Naive B cell (primary cell): ENCODE measurements at places on chromosomes 12 and 14.

GRCh38 chr12:117404940-117405339 lies 43.5 kb upstream of the NOS1 start:
- no peak overlapping the region for H3K27ac ChIP-seq
- no peak for DNase-seq
- peaks cover 14% of the 10 kb centered on the region for H3K27me3 ChIP-seq
- no peaks in the 10 kb centered on the region for H3K36me3 ChIP-seq

- H3K36me3 ChIP-seq: no peaks in the 10 kb centered on the region
- no peak for DNase-seq
- H3K27me3 ChIP-seq: no peaks in the 10 kb centered on the region
- H3K27ac ChIP-seq: no peak overlapping the region
Measured at GRCh38 chr12:11622876-11623281, 26.6 kb upstream of the ETV6 start.

GRCh38 chr12:2170376-2170775 lies 117.6 kb downstream of the CACNA1C start:
- no peak for DNase-seq
- H3K27ac ChIP-seq: no peak overlapping the region
- no peaks in the 10 kb centered on the region for H3K4me1 ChIP-seq
- peaks cover 20% of the 10 kb centered on the region for H3K36me3 ChIP-seq
- H3K4me3 ChIP-seq: no peak overlapping the region

GRCh38 chr12:131675126-131676080 lies 35.5 kb upstream of the SFSWAP start:
- no peaks in the 10 kb centered on the region for H3K4me1 ChIP-seq
- no peaks in the 10 kb centered on the region for H3K36me3 ChIP-seq
- H3K27me3 ChIP-seq: peaks cover 19% of the 10 kb centered on the region

DNA sequence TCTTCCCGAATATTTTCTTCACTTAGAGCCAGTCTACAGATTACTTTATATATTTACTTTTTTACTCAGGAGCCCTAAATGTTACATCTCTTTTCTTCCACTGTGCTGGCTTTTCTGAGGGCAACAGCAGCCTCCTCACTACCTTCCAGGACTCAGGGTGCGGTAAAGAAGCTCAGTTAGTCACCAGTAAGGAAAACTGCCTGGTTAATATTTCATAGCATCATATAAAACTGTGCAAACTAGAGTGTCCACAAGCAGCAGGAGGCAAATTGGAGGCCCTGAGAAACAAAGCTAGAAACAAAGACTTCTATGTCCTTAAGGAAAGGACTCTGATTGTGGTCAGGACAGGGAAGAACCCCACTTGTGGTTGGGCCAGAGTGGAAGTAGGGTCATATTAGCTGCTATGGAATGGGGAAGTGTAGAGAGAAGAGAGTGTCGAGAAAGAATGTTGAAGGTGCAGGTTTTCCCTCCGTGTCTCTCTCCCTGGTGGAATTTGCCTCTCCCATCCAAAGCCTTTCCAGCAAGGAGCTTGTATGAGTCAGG lies 220.1 kb downstream of the SLC15A4 start:
- H3K4me1 ChIP-seq: no peaks in the 10 kb centered on the region
- DNase-seq: no peak
- H3K36me3 ChIP-seq: no peaks in the 10 kb centered on the region
- no peak overlapping the region for H3K4me3 ChIP-seq
- H3K27me3 ChIP-seq: no peaks in the 10 kb centered on the region
- no peak overlapping the region for H3K27ac ChIP-seq

DNA sequence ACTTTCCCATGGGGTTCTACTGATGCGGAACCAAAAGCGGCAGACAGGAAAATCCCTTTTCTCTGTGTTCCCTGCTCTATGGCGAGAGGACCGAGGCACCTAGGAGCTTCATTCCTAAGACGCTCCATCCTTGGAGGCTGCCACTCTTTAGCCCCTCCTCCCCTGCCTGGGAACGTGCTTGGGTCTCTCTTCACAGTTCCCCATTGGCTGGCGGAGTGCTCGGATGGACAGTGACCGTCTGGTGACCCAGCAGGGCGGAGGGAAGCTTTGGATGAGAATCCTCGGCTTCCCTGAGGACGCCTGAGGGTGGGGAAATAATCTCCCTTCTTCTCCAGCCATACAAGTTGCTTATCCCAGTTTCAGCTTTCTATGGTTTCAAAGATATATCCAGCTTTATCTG lies 37.3 kb downstream of the KCNA5 start:
- DNase-seq: no peak
- no peaks in the 10 kb centered on the region for H3K36me3 ChIP-seq
- H3K27ac ChIP-seq: no peak overlapping the region
- H3K4me1 ChIP-seq: no peaks in the 10 kb centered on the region

DNA sequence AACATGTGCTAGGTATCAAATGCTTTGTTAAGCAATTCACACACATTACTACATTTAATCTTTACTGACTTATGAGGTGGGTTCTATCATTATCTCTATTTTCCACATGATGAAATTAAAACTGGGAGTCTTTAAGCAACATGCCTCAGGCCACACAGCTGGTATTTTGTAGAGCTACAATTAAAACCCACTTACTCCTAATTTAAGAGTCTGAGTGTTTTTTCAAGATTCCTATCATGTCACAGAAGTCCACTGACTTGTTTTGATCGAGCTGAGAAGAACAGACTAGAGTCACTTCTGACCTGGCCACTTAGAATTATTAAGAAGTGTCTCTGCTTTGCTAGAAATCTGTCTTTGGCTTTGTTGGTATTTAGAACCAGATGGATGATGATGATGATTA lies 670.7 kb downstream of the NRXN3 start:
- H3K27ac ChIP-seq: no peak overlapping the region
- H3K4me1 ChIP-seq: no peaks in the 10 kb centered on the region
- H3K27me3 ChIP-seq: no peaks in the 10 kb centered on the region
- H3K4me3 ChIP-seq: no peak overlapping the region

GRCh38 chr14:56413721-56414120 lies 165.9 kb upstream of the TMEM260 start:
- no peak for DNase-seq
- peaks cover 15% of the 10 kb centered on the region for H3K4me1 ChIP-seq

DNA sequence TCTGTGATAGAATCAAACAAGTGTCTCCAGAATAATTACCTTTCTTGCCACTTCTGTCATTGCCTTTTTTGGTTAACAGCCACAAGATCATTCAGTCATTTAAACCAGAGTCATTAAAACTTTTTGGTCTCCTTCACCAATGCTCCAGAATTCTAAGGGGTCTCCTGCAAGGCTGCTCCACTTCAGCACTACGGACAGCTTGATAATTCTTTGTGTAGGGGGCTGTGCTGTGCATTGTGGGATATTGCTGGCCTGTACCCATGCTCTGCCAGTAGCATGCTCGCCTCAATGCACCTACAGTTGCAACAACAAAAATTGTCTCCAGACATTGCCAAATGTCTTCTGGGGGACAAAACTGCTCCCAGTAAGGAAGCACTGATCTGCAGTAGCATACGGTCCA lies 7.3 kb downstream of the ADAMTS20 start:
- no peak overlapping the region for H3K4me3 ChIP-seq
- no peak for DNase-seq
- H3K36me3 ChIP-seq: no peaks in the 10 kb centered on the region
- peaks cover 15% of the 10 kb centered on the region for H3K27me3 ChIP-seq
- no peak overlapping the region for H3K27ac ChIP-seq
- no peaks in the 10 kb centered on the region for H3K4me1 ChIP-seq

- no peaks in the 10 kb centered on the region for H3K4me1 ChIP-seq
- H3K27me3 ChIP-seq: no peaks in the 10 kb centered on the region
- H3K36me3 ChIP-seq: no peaks in the 10 kb centered on the region
- H3K27ac ChIP-seq: no peak overlapping the region
- no peak overlapping the region for H3K4me3 ChIP-seq
- no peak for DNase-seq
Measured at GRCh38 chr12:74285773-74286172, 251.9 kb upstream of the ATXN7L3B start.

DNA sequence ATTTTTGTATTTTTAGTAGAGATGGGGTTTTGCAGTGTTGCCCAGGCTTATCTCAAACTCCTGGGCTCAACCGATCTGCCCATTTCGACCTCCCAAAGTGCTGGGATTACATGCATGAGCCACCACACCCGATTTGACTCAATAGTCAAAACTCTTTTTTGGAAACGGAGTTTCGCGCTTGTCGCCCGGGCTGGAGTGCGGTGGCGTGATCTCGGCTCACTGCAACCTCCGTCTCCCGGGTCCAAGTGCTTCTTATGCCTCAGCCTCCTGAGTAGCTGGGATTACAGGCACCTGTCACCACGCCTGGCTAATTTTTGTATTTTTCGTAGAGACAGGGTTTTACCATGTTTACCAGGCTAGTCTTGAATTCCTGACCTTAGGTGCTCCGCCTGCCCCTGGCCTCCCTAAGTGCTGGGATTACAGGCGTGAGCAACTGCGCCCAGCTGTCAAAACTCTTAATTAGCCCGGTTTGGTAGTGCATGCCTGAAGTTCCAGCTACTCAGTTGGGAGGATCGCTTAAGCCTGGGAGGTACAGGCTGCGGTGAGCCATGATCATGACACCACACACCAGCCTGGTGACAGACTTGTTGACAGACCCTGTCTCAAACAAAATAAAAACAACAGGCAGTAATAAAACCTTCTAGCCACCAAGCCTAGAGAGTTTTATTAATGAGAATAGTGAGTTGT lies 12.4 kb downstream of the MED21 start:
- DNase-seq: no peak
- H3K36me3 ChIP-seq: peaks cover 32% of the 10 kb centered on the region
- no peaks in the 10 kb centered on the region for H3K4me1 ChIP-seq
- H3K4me3 ChIP-seq: no peak overlapping the region
- no peak overlapping the region for H3K27ac ChIP-seq

- H3K27me3 ChIP-seq: peaks cover 6% of the 10 kb centered on the region
- peak; percentile 38 for DNase-seq
- no peak overlapping the region for H3K4me3 ChIP-seq
- H3K4me1 ChIP-seq: peaks cover 5% of the 10 kb centered on the region
- H3K27ac ChIP-seq: no peak overlapping the region
Measured at GRCh38 chr14:61925043-61925442, 162.8 kb downstream of the SNAPC1 start.

DNA sequence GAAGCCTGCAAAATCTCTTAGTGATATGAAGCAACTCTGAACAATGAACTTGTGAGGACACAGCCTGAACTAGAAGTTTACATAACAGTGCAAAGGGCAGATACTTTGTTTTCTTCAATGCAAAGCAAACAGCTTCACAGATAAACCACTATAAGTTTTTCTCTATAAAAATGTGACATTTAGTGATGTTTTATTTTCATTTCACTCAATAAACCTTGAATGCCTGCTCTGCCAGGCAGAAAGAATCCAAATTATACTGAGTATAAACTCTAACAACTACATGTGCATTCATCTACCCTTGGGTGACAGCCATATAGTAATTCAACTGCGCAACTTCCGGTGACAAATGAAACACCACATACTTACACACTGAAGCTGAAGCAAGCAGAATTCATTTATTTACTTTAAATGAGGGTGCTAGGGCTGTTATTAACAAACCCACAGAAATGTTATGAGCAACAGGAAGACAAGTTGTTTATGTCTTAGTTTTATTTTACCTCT lies 10.3 kb downstream of the DCP1B start:
- no peaks in the 10 kb centered on the region for H3K4me1 ChIP-seq
- H3K36me3 ChIP-seq: peaks cover 36% of the 10 kb centered on the region
- no peak for DNase-seq
- no peak overlapping the region for H3K4me3 ChIP-seq
- no peaks in the 10 kb centered on the region for H3K27me3 ChIP-seq

GRCh38 chr12:28973491-28973890 lies 175.6 kb upstream of the FAR2 start:
- H3K4me3 ChIP-seq: no peak overlapping the region
- no peak for DNase-seq
- peaks cover 8% of the 10 kb centered on the region for H3K27me3 ChIP-seq

- H3K27ac ChIP-seq: no peak within 1 kb of the TSS
- H3K4me1 ChIP-seq: peaks cover 12% of the 10 kb centered on the region
- H3K36me3 ChIP-seq: no peaks in the 10 kb centered on the region
- H3K27me3 ChIP-seq: peaks cover 41% of the 10 kb centered on the region
Measured at GRCh38 chr14:103122947-103123633, at the start of gene TNFAIP2. Gene TNFAIP2, plus strand, starts transcription at chr14:103123461. Its CDS starts 2,997 bp downstream, at chr14:103126458.

DNA sequence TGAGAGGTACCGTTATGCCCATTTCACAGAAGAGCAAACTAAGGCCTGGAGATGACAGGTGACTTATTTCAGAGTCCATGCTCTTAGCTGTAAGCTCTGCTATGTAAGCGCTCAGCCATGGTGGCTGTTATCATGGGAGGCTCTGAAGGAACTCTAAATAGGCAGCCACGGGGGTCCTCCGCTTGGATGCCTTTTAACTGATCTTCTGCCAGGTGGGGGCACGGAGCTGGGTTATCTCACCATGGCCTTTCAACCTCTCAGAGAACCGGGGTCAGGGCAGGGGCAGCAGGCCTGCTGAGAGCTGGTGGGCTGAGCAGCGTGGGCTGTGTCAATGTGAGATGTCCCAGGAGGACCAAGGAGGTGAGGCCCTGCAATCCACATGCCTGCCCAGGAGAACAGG lies 49.7 kb upstream of the RBM19 start:
- H3K4me3 ChIP-seq: no peak overlapping the region
- H3K4me1 ChIP-seq: no peaks in the 10 kb centered on the region
- peaks cover 43% of the 10 kb centered on the region for H3K27me3 ChIP-seq
- no peak for DNase-seq
- no peaks in the 10 kb centered on the region for H3K36me3 ChIP-seq

- no peaks in the 10 kb centered on the region for H3K36me3 ChIP-seq
- no peak overlapping the region for H3K27ac ChIP-seq
Measured at GRCh38 chr14:43877351-43877960, 629.6 kb downstream of the FSCB start.

DNA sequence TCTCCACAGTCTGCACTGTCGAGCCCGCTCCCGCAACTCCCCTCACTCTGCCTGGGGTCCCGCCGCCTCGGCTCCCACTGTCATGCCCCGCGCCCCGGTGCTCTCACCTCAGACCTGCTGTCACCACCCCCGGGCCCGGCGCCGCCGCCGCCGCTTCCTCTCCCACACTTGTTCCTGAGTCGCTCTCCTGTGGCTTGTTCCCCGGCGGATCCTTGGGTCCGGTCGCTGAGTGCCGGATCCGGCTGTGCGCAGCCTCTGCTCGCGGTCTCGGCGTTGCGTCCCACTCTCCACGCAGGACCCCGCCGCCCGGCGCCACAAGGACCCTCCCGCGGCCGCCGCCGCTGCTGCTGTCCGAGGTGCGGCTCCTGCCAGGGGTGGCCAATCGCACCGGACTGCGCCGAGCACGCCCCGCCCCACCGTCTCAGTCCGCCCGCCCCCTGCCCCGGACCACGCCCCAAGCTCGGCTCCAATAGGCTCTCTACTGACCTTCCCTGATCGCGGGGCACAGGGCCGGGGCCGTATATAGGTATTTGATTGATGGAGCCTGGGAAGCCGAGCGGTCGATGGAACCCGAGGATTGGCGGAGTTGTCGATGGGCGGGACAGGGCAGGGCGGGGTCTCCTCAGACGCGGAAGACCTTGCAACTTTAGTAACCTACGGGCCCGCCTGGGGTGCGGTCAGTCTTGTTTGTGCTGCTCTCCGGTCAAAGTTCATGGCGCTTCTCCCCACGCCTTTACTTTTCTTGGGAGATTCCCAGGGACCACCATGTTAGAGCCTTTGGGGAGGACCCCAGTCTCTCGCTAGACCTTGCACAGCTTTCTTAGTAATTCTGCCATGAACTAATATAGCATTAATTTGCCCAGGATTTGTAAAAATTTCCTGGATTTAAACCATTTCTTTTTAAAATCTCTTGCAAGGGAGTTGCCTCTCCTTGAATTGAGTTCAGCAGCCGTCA lies at the start of gene TAOK3:
Gene TAOK3 (minus strand): TSS at position 367 of the 955 bp plus-strand sequence. CDS start 117,340 bp downstream, outside the sequence.
- peak; percentile 96 for DNase-seq
- H3K27ac ChIP-seq: peak within 1 kb of the TSS; percentile 95
